AG04449 (cell line): ENCODE measurements at places on chromosomes 1 and 21.

DNA sequence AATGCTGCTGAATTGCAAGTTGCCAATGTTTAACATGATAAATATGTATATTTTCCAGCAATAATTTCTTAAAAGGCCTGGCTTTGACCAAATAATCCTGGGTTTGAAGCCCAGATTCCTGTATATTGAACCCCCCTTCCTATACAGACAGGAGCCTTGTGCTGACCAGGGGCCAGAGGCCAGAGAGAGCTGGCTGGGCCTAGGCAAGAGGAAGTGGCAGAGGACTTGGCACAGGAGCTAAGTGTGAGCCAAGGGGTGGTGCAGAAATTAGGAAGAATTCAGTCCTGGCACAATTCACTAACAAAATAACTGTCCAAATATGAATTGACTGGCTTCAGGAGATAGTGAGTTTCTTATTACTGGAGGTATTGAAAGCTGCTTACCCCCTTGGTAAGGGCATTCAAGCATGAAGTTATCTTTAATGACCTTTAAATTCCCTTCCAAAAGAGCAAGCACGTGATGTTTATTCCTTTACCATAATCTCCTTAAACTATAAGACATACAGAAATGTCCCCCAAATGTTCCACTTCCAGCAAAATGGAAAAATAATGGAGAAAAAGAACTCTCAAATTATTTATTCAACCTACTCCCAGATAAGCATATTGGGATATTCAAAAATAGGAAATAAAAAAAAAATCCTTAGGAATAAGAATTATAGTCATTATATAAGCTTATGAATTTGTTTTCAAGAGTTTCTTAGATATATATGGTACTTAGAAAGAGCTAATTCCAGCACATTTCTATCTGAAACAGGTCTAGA, 26.6 kb downstream of the NIBAN1 start:
- no peak for DNase-seq

DNA sequence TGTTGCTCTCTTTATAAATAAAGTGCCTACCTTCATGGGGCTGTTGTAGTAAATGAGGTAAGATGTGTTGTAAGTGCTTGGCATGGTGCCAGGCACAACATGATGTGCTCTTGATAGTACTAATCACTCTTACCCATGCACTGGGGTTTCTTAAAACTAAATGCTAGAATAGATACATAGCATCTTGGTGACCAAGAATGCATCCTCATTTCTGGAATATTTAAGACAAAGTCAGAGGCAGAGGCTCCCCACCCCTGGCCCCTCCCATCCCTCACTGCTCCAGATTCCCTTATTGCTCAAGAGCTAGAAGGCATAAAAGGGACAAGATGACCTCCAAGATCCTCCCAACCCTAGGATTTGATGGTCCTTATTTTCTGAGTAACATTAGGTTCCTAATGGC, 61.3 kb downstream of the GLUL start:
- no peak for DNase-seq

DNA sequence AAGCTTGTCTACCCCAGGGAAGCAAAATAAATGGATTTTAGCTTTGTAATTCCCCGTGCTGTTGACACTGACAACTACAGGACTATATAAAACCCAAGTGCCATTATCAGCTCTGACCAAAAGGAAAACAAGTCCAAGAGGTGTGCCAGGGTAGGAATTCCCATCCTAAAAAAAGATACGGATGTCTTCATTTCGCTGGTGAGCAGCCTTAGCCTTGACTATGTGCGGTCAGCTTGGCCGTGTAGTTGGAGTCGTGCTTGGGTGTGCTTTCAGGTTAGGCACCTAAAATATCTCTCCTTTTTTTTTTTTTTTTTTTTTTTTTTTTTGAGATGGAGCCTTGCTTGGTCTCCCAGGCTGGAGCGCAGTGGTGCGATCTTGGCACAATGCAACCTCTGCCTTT, 28.9 kb upstream of the ACTN2 start:
- DNase-seq, result no peak

DNA sequence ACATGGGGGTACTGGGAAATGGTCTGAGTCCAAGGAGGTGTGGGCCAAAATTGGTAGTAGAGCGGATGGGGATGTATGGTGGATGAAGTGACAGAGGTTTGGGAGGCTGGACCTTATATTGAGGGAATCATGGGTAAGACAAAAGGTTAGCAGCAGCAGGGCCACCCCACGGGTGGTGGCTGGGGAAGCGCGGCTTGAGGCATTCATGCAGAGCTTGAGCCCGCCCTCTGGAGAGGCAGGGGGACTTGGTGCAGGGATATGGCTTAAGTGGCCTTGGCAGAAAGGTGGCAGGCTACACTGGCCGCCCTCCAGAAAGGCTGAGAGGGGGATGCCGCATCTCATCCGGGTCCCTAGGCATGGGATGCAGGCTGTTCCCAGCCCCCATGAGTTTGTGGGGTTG, 31.5 kb downstream of the HMGB4 start:
- no peak for DNase-seq

DNA sequence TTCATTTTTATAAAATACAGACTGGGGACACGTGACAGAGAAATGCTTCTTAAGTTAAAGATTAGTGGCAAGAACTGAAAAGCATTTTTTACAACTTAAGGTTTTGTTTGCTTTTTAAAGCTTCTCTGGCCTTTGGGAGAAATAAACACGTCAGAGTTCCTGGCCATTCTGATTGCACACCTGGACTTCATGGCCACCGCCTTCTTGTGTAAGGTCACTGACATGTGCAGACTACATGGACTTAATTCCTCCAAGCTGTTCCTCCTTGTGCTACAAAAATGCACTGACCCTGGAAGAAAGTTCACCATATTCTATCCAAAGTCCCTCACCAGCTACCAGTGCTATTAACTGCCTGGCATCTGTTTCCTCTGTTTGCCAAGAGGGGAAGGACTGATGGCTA, 56.1 kb downstream of the GADD45A start:
- DNase-seq, result no peak
